ENCODE measurements at places on chromosomes 3 and 15.
A peak's percentile ranks its signal among the peaks of the same experiment; 100 is the strongest.

GRCh38 chr15:100115066-100115710 lies 226.6 kb downstream of the ADAMTS17 start:
- no peak for DNase-seq

GRCh38 chr3:184368586-184369183 lies 7.2 kb downstream of the POLR2H start:
- DNase-seq, result no peak

- DNase-seq, result no peak
These were observed 87.9 kb downstream of the LPP start for GRCh38 chr3:188241883-188242282.

DNA sequence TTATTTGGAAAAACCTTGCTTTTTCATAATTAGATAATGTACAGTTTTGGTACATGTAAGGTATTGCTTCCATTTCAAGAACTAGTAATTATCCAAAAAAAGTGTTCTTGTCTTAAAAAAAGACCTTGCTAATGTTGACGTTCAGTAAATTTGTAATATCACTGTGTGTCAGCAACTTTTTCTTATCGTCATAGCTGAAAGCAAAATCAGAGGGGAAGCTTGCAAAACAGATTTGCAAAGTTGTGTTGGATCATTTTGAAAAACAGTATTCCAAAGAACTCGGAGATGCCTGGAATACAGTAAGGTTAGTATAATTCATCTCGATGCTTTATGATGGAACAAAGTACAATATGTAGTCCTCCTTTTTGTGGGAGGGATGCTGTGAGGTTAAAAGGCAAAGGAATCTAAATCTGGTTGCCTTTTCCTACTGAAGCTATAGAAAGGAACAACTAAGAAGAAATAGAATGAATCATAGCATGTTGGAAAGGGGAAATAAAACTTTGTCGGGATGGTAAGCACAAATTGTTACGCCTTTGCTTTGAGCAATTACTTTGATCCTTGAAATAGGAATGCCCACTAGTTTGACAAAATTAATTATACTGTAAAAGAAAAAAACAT lies 1.5 kb downstream of the NSUN3 start:
- DNase-seq, result no peak

GRCh38 chr15:75591655-75592364 lies 12.7 kb upstream of the PTPN9 start:
- no peak for DNase-seq

DNA sequence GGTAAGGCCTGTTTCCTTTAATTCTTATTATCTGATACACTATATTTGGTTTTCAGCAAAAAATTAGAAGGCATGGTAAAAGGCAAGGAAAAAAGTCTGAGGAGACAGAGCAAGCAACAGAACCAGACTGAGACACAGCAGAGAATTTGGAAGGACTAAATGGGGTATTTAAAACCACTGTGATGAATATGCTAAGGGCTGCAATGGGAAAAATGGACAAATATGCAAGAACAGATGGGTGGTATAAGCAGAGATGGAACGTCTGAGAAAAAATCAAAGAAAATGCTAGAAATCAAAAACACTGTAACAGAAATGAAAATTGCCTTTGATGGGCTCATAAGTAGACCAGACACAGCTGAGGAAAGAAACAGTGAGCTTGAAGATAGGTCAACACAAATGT lies 50.8 kb upstream of the NSMCE3 start:
- no peak for DNase-seq

DNA sequence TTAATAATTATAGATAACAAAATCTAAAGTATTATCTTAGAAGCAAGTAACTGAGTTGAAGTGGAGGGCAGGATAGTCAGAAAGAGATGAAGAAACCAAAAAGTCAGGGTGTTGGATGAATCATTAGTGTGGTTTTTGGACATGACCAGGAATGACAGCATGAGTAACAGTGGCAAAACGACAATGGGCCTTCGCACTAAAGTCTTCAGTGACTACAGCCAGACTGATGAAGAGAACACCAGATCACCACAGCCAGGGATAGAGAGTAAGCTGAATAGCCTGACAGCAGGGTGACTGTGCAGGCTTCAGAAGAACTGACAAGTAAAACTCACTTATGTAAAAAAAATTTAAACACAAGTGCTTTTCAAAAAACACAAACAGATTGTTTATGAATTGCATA lies 96.0 kb upstream of the MELTF start:
- DNase-seq, result no peak

- no peak for DNase-seq
These were observed 258.8 kb upstream of the NR2E3 start for GRCh38 chr15:71551566-71551965.

- no peak for DNase-seq
These were observed 55.4 kb downstream of the MAGEF1 start for GRCh38 chr3:184656458-184656828.

DNA sequence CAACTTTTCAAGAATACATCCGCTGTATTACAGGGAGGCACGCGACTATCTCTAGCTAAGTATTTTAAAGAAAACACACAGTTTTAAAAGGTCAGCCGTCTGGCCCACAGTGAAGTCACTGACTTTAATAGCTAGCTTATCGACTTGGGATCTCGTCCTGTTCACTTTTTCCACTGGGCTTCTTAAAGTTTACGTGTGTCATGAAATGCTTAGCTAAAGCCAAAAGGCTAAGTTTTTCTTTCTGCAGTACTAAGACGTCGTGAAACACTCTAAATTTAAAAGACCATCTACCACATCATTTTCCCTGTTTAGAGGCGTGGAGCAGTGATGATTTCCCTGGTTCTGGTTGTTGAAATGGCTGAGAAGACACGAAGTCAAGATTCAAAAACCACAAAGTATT lies 27.1 kb downstream of the LRIG1 start:
- no peak for DNase-seq

- DNase-seq, result no peak
These were observed 179.7 kb upstream of the NDN start for GRCh38 chr15:23866832-23867231.

DNA sequence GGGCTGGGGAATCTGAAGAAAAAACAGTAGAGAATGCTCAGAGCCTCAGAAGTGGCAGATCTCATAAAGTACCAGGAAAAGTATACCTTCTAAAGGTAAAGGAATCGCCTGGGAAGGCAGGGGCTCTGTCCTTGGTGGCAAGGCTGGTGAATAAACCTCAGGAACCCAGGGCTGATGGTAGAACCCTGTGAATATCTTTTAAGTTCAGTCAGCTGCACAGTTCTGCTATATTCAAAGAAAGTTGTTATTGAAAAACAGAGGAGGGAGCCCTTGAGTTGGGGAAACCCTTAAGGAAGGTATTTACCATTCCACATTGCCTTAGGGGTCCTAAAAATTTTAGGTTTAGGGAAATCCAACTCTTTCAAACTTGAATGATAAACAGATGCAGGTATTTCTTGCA lies 31.2 kb downstream of the ZPLD1 start:
- no peak for DNase-seq

DNA sequence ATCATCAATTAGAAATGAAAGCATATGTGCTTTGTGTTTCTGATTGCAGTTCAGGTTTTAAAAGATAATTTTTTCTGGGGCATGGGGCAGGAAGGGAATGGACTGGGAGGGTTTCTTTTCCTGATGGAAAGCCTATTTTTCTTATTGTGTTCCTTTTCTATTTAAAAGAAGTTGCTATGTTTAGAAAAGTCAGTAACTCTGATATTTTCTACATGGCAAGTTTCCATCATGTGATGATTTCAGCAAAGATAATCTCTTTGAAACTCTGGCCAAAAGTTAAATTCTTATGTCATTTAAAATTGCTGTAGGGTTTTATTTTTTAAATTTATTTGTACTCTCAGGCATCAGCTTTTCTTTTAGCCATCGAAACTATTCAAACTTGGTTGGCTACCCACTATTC lies 601.2 kb downstream of the FOXP1 start:
- no peak for DNase-seq

DNA sequence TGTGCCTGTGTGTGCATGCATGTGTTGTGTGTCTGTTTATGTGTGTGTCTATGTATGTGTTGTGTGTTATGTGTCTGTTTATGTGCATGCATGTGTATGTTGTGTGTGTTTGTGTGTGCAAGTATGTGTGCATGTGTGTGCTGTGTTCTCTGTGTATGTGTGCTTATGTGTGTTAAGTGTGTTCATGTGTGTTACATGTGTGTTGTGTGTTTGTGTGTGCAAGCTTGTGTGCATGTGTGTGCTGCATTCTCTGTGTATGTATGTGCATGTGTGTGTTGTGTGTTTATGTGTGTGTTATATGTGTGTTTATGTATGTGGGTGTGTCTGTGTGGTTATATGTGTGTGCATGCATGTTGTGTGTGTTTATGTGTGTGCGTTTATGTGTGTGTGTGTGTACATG lies 14.9 kb downstream of the UROC1 start:
- DNase-seq, result no peak

- no peak for DNase-seq
These were observed 49.4 kb downstream of the KLF15 start for GRCh38 chr3:126307591-126308393.

GRCh38 chr15:22735781-22736180 lies 50.7 kb upstream of the NIPA1 start:
- no peak for DNase-seq

- DNase-seq, result no peak
These were observed at the start of gene LRRK1 for GRCh38 chr15:100918690-100919480. Gene LRRK1 (plus strand): TSS chr15:100919357. CDS start chr15:100924633, 5,276 bp downstream.

DNA sequence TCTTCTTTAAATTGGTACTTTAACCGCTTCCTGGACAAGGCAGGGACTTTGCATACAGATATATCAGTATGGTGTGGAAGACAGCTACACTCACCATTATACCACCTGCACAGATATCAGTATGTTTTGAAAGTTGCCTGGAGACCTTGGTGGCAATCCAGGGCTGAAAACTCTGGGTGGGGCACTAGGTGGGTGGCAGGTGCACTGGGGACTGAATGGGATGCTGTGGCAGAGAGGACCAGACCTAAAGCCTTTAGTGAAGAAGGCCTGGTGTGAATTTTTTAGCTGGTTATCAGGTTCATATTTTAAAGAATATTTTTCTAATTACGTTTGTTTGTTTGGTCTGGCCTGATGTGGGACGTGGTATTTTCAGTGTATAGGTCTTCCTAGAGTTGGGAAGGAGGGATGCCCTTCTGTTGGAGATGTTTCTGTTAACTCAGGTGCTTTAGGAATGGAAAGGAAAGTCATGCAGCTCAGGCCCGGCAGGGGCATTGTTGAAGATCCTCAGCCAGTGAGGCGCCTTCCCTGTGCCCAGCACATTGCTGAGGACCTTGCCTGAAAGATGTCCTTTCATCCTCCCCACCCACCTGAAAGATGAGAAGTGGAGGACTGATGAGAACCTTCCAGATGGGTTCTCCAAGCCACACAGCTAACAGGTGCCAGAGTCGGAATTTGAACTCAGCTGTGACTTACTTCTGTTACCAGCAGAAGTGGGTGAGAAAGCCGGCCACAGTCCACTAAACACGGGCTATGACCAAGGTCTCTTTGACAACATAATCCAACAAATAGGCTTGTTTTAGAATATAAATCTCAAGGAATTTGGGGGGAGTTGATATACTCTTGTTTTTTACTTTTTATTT lies 77.3 kb downstream of the APBA2 start:
- no peak for DNase-seq

DNA sequence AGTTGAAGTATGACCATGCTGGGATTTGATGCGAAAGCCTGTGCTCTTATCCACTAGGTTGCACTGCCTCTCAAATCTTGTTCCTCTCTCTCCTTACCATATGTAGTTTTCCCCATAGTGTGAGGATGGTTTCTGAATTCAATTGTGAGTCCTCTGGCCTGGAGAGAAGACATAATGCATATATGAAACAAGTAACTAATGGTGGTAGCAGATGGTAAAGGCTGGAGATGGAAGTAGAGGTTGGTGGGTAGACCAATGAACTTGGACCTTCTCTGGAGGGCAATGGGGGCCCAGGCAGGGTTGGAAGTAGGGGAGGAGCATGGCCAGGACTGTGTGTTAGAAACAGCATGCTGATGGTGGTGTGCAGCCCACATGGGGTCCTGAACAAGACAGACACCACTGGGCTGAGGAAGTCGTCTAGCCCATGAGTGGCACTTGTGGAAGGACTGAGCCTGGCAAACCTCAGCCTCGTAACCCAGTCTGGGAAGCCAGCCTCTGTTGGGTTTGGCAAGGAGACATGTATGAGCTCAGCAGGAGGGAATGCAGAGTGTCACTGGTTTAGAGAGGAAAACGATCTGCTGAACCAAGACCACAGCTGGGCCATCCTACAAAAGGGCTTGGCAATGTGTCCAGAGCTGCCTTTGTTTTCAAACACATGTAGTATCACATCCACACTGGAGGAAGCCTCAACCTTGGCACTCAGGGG lies 18.5 kb upstream of the LMCD1 start:
- DNase-seq, result peak; percentile 11

- no peak for DNase-seq
These were observed 10.7 kb upstream of the CYP11A1 start for GRCh38 chr15:74377831-74378766.

- no peak for DNase-seq
These were observed 116.8 kb downstream of the TPRG1 start for GRCh38 chr3:189288348-189289235.

DNA sequence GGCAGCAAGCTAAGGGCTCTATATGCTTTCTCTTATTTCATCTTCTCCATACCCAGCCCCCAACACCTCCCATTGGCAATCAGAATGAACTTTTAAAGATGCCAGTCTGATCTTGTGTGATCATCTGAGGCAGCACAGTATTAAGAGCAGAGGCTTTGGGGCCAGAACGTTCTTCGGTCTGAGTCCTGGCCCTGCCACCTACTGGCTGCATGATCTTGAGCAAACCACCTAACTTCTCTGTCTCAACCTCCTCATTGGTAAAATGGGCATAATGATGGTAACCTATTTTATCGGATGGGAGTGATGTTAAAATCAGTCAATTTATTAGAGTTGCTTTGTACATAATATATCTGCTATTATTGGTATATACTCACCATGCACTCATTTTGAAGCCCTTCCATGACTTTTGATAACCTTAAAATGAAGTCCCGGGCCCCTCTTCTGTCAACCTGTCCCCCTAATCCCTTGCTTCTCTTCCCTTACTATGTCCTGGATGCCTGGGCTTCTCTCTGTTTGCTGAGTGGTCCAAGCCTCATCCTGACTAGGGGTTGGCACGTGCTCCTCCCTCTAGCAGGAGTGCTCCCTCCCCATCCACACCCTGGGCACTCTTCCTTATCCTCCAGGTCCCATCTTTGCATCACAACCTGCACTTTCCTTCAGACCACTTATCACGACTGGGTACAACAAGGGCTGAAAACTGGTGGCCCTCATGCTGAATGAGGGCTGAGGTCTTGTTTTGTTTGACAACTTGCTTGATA lies 6.3 kb downstream of the EFCAB12 start:
- DNase-seq, result no peak

DNA sequence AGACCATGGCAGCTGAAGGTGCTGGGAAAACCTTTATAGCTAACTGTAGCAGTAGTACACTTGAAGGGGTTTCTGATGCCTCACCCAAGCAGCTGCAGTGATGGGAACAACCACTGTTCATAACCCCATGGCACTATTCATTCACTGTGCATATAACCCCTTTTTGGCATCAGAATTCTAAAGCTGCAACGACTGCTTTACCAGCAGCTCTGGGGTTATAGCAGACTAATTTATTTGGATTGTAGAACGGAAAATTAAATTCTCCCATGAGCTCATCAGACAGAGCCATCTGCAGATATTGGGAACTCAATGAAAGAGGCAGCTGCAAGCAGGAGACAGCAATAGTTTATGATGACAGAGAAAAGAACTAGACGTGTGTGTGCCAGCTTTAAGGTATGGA lies 28.6 kb downstream of the TFDP2 start:
- no peak for DNase-seq

Data from DMS153 (cell line).